ENCODE measurements at places on chromosomes 12 and 14.

GRCh38 chr12:76236640-76237039, 111.6 kb downstream of the BBS10 start:
- peaks cover 24% of the 10 kb centered on the region for H3K4me1 ChIP-seq
- H3K27me3 ChIP-seq: no peaks in the 10 kb centered on the region
- no peaks in the 10 kb centered on the region for H3K36me3 ChIP-seq
- peak overlapping the region; percentile 67 for H3K27ac ChIP-seq
- no peak overlapping the region for H3K4me3 ChIP-seq

- no peak for DNase-seq
- no peak overlapping the region for H3K4me3 ChIP-seq
- H3K27me3 ChIP-seq: no peaks in the 10 kb centered on the region
- no peaks in the 10 kb centered on the region for H3K36me3 ChIP-seq
Observed at GRCh38 chr12:122116707-122117535, 38.4 kb downstream of the MLXIP start.

DNA sequence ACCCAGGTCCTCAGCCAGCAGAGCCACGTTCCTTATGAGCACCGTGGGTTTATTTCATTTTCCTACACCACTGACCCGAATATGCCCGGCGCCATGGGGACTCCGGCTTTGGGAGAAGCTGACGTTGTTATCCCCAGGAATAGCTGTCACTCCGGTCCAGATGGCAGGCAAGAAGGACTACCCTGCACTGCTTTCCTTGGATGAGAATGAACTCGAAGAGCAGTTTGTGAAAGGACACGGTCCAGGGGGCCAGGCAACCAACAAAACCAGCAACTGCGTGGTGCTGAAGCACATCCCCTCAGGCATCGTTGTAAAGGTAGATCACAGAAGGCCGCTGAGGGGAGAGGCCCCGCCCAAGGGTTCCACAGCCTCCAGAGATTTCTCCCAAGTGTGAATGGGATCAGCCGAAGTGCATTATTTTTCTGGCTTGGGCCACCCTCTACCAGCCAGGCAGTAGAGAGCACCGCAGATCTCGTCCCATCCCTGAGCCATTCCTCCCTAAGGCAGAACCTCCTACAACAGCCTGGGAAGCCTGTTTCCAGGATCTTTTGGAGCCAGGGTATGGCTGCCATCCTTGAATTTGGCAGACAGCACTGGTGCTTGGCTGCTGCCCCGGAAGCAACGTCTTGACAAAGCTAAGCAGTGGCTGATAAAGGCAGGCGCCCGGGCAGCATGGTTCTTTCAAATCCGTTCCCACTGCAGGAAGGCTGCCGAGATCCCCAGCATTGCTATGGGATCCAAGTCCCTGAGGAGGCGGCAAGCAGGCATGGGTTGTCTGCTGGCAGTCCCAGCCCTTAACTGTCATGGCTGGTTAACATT, 17.8 kb downstream of the CDK2AP1 start:
- peaks cover 78% of the 10 kb centered on the region for H3K36me3 ChIP-seq
- no peak for DNase-seq
- peak overlapping the region; percentile 12 for H3K27ac ChIP-seq
- H3K4me1 ChIP-seq: peaks cover 23% of the 10 kb centered on the region

DNA sequence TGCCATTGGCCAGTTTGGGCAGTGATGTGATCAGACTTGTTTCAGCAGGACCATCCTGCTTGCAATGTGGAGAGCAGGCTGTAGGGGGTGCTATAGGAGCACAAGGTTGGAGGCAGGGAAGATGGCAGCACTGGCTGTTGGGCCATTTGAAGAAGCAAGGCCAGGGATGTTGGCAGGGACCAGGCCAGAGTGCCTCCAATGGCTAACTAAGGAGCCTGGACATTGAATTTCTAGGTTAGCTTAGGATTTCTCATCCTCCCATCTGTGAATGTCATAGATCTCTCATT, 23.5 kb downstream of the FGF23 start:
- no peaks in the 10 kb centered on the region for H3K4me1 ChIP-seq
- H3K27ac ChIP-seq: no peak overlapping the region
- peak; percentile 32 for DNase-seq
- H3K36me3 ChIP-seq: peaks cover 23% of the 10 kb centered on the region
- H3K4me3 ChIP-seq: no peak overlapping the region

- H3K36me3 ChIP-seq: peaks cover 14% of the 10 kb centered on the region
- no peak within 1 kb of the TSS for H3K27ac ChIP-seq
- H3K4me1 ChIP-seq: no peaks in the 10 kb centered on the region
- H3K27me3 ChIP-seq: no peaks in the 10 kb centered on the region
- H3K4me3 ChIP-seq: no peak within 1 kb of the TSS
Observed at GRCh38 chr12:7935590-7936581, at the start of gene SLC2A3. TSS of gene SLC2A3 (minus strand) at chr12:7936187. CDS start at chr12:7936034, 153 bp downstream.

DNA sequence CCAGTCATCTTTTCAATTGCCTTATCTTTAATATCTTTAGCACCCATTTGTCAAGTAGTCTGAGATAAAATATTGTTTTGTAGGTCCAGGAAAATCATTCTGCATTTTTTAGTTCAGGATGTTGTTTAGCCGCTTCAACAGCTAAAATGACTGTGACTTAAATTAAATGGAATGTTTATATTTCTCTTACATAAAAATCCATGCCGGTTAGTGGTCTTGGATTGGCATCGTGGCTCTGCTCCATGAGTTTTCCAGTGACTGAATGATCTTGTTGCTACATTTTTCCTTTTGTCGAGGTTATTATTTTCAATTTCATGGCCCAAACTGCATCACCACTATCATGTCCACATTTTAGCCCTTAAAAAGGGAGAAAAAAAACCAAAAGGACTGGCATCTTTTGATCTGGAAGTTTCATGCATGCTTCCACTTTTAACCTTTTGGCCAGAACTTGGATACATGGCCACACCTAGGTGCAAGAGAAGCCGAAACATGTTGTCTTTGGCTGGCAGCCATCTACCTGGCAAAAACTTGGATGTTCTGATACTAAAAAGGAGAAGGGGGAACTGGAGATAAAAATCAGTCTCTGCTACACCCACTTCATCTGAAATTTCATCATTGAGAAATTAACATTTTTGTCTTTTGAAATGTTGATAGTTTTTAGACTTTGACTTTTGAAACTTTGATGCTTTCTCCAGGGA, 142.4 kb downstream of the OTOGL start:
- H3K36me3 ChIP-seq: no peaks in the 10 kb centered on the region
- peak; percentile 75 for DNase-seq
- no peaks in the 10 kb centered on the region for H3K27me3 ChIP-seq
- peaks cover 16% of the 10 kb centered on the region for H3K4me1 ChIP-seq

DNA sequence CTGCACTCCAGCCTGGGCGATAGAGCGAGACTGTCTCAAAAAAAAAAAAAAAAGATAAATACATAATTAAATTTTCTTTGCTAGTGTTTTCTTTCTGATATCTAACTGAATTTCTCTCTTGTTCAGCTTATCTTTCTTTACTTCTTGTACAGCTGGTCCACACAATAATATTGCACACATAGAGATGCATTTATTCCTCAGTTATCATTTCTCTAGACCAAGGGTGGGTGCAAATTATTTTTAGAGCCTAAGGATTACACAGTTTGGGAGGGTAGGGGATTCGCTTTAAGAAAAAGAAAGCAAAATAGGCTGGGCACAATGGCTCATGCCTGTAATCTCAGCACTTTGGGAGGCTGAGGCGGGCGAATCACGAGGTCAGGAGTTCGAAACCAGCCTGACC, 17.9 kb downstream of the A2ML1 start:
- H3K27me3 ChIP-seq: no peaks in the 10 kb centered on the region
- no peak overlapping the region for H3K27ac ChIP-seq
- H3K4me1 ChIP-seq: no peaks in the 10 kb centered on the region
- DNase-seq: no peak

DNA sequence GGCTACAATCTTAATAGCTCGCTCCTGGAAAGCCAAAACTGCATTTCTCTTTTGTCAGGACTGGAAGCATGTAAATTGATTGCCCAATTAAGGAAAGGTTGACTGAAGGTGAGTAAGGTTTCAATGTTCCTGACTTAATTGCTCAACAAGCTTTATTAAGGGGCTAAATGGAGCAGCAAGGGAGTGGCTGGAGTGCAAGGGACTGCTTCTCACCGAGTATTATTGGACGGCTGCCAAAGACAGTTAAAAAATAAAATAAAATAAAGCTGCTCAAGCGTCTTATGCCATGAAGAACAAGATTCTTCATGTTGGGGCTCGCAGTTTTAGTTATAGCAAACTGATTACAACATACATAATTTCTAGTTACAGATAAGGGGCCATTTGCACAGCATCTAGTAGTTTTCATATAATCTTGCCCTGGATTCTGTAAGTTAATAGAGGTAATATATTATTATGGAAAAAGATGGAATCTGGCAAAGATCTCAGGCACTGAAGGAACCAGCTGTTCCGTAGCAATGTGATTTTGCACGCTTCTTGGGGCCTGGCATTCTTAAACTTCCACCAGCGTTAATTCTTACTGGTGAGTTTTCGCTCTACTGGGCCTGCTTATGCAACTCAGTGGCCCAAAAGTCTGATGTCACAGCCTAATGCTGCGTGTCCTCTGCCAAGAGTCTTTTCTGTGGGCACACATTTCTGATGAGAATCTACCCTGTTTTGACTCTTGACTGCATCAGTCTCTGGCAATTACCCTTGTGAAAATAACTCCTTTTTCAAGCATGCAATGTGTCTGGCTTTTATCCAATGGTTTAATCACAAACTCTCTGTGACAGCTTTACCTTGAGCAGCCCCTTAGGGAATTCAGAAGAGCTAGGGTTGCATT, 108.5 kb downstream of the SLC38A1 start:
- H3K27me3 ChIP-seq: no peaks in the 10 kb centered on the region
- H3K4me1 ChIP-seq: peaks cover 18% of the 10 kb centered on the region
- peaks cover 7% of the 10 kb centered on the region for H3K36me3 ChIP-seq
- H3K4me3 ChIP-seq: peak overlapping the region; percentile 51

GRCh38 chr14:98203421-98203820, 1068.6 kb downstream of the BCL11B start:
- no peak overlapping the region for H3K4me3 ChIP-seq
- H3K27me3 ChIP-seq: no peaks in the 10 kb centered on the region
- H3K27ac ChIP-seq: no peak overlapping the region
- no peak for DNase-seq

DNA sequence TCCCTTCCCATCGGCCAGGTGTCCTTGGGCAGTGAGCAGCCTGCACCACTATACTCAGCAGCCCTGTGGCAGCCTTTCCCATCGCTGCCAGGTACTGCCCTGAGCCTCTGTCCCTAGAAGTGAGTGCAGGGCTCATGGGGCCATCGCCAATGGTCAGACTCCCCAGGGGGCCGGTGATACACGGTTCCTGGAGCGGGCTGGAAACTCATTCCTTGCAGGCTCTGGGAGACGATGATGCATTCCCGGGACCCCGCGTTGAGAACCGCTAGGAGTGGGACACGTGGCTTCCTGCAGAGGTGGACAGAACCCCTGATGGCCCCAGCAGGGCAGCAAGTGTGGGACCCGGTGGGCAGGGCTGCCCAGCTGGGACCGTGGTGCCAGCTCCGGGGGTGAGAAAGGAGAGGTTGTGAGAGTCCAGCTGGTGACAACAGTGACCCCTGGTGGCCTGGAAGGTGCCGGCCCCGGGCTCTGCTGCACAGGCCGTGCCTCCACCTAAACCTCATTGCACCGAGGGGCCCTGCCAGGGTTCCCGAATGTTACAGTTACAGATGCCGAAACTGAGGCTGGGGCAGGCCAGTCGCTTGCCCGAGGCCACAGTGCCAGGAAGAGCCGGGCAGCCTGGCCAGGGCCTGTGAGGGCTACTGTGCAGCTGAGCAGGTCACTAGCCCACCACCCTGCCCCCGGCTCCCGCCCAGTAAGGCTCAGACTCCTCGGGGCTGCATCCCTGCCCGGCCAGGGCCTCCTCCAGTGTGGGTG, 33.8 kb downstream of the FBRSL1 start:
- no peaks in the 10 kb centered on the region for H3K27me3 ChIP-seq
- H3K36me3 ChIP-seq: peaks cover 1% of the 10 kb centered on the region
- DNase-seq: peak; percentile 66
- H3K4me3 ChIP-seq: peak overlapping the region; percentile 53
- peaks cover 6% of the 10 kb centered on the region for H3K4me1 ChIP-seq

- no peaks in the 10 kb centered on the region for H3K4me1 ChIP-seq
- H3K27me3 ChIP-seq: peaks cover 27% of the 10 kb centered on the region
- H3K36me3 ChIP-seq: no peaks in the 10 kb centered on the region
- no peak overlapping the region for H3K4me3 ChIP-seq
- no peak for DNase-seq
Observed at GRCh38 chr12:41566703-41567102, 378.6 kb downstream of the PDZRN4 start.

DNA sequence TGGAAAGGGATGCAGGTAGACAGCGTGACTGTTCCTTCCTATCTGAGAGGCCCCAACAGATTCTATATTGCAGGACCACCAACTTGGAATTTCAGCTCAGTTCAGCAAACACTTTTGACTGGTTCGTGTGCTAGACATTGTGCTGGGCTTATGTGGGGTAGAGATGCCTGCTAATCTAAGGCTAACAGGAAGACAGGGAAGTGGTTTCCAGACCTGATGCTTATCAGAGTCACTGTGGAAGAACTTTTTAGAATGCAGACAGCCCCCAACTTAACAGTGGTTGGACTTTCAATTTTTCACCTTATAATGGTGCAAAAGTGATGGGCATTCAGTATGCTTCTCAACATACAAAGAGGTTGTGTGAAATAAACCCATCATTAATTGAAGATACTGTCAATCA, 32.2 kb downstream of the NTF3 start:
- no peaks in the 10 kb centered on the region for H3K36me3 ChIP-seq
- no peak overlapping the region for H3K4me3 ChIP-seq
- H3K27ac ChIP-seq: no peak overlapping the region

DNA sequence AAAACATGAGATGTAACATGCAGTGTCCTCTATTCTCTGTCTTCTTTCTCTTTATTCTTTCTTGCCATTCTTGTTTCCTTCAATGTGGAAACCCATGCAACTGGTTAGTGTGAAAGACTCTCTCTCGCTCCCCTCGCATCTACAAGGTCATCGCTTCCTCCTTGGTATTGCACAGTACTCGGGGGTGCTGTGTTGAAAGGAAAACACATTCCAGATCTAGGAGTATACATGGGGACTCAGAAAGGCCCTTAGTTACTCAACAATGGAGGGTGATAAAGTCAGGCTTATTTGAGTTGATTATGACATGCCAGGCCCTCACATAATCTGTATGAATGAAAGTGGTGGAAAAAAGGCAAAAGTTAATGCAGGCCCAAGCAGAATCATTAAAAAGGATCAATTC, 75.5 kb upstream of the OVCH1 start:
- H3K36me3 ChIP-seq: peaks cover 72% of the 10 kb centered on the region
- peak overlapping the region; percentile 47 for H3K27ac ChIP-seq
- no peaks in the 10 kb centered on the region for H3K4me1 ChIP-seq
- H3K27me3 ChIP-seq: no peaks in the 10 kb centered on the region
- H3K4me3 ChIP-seq: no peak overlapping the region

DNA sequence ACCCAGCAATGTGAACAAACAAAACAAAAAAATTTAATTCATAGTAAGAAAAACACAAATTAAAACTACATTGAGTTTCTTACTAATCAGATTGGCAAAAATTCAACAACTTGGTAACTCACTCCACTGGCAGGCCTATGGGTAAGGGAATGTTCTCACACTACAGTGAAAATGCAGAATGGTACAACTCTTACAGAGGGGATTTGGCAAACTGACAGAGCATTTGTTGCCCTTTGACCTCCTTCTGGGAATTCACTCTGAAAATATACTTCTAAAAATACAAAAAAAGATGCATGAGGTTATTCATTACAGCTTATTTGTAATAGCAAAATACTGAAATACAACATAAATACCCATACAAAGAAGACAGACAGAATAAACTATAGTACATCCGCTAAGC, 32.8 kb downstream of the ABCD2 start:
- no peak for DNase-seq
- no peak overlapping the region for H3K4me3 ChIP-seq
- peaks cover 19% of the 10 kb centered on the region for H3K4me1 ChIP-seq
- H3K36me3 ChIP-seq: no peaks in the 10 kb centered on the region
- no peak overlapping the region for H3K27ac ChIP-seq

GRCh38 chr12:130714091-130714590, 2.0 kb downstream of the RIMBP2 start:
- H3K36me3 ChIP-seq: no peaks in the 10 kb centered on the region
- no peak for DNase-seq
- H3K27ac ChIP-seq: no peak overlapping the region
- H3K27me3 ChIP-seq: peaks cover 70% of the 10 kb centered on the region

Data from MCF 10A (cell line).